Fibroblast of lung (primary cell): ENCODE measurements at places on chromosomes 16 and 17. TPM values are rescaled to one million over a fixed set of nuclear protein-coding genes. Genes with fewer than 3 reads are reported as not detected.

TMC5 gene
- not detected in 2 replicates for total RNA-seq

TAF1C gene
- 9.8 and 12.9 TPM in 2 replicates for total RNA-seq

ANKS4B gene
- total RNA-seq = not detected in 2 replicates

NKD1 gene
- total RNA-seq = under 0.01 TPM in 2 replicates

TOX3 gene
- total RNA-seq = not detected in 2 replicates

PRR11 gene
- 1.0 and 6.1 TPM in 2 replicates for total RNA-seq

PAQR4 gene
- 1.0 and 1.5 TPM in 2 replicates for total RNA-seq

SSTR5 gene
- total RNA-seq = not detected in 2 replicates

CRHR1 gene
- total RNA-seq = not detected in 2 replicates

ELAC2 gene
- total RNA-seq = 37.5 and 47.2 TPM in 2 replicates

C17orf78 gene
- total RNA-seq = not detected in 2 replicates

DNA sequence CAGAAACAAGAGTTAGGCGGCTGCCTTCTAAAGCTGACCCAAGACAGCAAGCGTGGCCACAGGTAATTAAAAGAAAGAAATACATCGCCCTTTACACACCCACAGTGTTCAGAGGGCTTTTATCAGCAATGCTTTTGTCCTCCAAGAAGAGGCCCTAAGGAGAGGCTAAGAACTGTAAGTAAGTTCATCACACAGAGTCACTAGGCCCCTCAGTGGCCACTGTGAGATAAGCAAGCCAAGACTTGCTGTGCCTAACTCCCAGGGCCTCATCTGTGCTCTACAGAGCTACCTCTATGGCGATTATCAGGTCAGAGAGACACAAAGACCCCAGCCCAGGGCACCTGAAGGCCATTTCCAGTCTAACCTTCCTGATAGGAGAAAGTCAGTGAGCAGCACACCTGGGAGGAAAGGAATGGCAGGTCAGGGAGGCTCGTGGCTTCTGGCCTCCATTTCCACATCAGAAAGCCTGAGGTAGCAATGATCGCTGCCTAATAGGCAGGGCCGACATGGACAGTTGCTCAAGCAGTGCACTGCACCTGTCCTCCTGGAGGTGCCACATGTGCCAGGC, 545.2 kb upstream of the CDH11 start:
- DNase-seq = peak; percentile 25

- no peak for DNase-seq
These were observed 10.1 kb upstream of the COG1 start for GRCh38 chr17:73182616-73183310.

- no peak for DNase-seq
These were observed 137.2 kb downstream of the SNX29 start for GRCh38 chr16:12113523-12114345.

DNA sequence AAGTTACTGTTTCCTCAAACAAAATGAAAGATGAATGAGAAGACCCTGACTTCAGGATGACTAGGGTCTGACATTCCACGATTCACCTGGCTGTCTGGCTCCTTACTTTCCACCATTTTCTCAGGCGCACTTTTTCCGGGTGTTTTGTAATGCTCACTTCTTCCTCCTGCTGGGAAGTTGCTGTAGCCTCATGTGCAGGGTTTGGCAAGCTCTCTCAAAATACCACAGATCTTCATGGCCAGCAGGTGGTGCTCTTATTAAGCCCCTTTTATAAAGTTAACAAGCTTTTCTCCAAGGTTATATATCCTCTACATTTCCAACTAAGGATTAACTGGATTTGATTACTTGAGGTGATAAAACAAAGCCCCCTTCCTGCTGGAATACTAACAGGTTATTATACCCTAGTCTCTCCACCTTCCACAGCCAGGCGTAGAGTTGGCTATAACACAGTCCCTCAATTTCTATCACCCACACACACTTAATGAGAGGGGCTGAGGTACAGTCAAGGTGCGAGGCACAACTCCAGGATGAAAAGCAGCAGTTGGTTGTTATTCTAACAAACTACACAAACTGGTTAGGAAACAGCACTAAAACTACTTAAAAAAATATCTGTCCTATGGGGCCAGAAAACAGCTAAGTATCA, 45.4 kb downstream of the STH start:
- peak; percentile 95 for DNase-seq

DNA sequence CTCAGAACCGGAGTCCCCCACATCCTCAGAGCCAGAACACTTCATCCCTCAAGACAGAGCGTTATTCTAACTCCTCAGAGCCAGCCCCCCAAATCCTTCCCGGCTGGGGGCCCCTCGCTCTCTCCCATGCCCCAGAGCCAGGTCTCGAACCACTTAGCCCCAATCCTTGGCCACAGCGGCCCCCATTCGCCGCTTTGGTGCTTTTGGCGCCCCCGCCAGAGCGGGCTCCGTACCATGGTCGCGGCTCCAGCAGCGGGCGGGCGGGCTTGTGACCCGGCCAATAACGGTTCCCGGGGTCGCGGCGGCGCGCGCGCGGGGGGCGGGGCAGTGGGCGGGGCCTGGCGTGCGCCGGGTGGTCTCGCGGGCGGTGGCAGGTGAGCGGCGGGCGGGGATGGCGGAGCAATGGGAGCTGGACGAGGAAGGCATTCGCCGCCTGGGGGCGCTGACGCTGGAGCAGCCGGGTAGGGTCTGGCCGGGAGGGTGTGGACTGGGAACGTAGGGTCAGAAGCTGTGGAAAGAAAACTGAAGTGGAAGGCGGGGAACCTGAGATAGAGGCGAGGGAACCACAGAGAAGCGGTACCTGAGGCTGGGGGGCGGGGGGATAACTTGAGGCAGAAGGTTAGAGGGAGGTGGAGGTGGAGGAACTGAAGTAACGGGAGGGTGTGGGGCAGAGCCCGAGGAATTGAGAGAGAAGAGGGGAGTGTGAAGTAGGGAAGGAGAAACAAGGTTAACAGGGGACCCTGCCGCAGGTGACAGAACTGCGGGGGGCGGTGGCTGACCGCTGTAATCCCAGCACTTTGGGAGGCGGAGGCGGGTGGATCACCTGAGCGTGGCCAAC, at the start of the genes KCTD19 and LRRC36:
TSS of gene KCTD19 (minus strand) at position 270 of the 838 bp plus-strand sequence. CDS start at position 236, 34 bp downstream.
TSS of gene LRRC36 (plus strand) at position 344 of the 838 bp plus-strand sequence. CDS start at position 392, 48 bp downstream.
- peak; percentile 24 for DNase-seq

DNA sequence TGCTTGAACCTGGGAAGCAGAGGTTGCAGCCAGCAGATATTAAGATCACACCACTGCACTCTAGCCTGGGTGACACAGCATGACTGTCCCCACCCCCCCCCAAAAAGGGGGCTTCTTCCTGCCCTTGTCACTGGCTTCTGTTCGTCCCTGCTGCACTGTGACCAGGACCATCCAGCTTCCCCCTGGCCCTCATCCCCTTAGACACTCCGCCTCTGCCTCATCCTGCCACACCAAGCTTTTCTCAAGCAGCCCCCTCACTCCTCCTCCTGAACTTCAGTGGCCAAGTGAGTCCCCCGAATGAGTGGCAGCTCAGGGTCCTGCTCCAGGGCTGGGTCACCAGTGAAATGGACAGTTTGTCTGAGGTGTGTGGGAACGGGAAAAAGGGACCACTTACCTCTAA, 177.3 kb downstream of the CPPED1 start:
- DNase-seq = no peak

- no peak for DNase-seq
These were observed 16.0 kb downstream of the TRIM25 start for GRCh38 chr17:56897646-56898424.

- peak; percentile 91 for DNase-seq
These were observed 64.3 kb downstream of the PGS1 start for GRCh38 chr17:78442648-78443218.

DNA sequence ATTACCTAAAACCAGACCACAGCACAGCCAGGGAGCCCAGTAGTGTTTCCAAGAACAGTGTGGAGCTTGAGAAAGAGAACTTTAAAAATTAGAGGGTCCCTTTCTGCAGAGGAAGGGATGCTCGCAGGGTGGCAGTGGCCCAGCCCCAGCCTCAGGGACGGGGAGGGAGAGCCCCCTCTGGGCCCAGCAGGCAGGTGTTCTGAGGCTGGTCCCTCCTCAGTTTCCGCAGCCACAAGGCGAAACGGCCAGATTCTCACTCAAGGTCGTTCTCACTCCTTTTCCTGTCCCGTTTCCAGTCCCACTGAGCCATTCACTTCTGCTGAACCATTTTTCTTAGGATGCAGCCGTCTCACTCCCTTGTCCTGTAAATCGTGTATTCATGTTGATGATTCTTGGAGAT, 20.0 kb downstream of the CIBAR2 start:
- DNase-seq = no peak

DNA sequence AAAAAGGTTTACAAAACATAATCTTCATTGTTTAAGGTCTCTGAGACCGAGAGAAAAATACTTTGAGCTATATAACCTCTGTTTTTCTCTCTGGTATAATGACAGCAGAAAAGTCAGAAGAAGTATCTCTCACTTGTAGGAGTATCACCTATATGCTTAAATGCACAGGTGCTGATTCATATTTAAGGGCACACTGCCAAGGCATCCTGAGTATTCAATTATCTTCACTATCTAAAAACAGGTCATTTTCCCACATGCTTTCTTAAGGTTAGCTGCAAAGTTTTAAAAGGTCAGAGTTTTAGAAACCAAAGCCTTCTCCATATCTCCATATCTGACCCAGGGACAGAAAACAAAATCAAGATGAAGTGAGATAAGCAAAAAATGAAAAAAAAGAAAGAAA, 99.3 kb upstream of the C17orf78 start:
- DNase-seq = peak; percentile 28

DNA sequence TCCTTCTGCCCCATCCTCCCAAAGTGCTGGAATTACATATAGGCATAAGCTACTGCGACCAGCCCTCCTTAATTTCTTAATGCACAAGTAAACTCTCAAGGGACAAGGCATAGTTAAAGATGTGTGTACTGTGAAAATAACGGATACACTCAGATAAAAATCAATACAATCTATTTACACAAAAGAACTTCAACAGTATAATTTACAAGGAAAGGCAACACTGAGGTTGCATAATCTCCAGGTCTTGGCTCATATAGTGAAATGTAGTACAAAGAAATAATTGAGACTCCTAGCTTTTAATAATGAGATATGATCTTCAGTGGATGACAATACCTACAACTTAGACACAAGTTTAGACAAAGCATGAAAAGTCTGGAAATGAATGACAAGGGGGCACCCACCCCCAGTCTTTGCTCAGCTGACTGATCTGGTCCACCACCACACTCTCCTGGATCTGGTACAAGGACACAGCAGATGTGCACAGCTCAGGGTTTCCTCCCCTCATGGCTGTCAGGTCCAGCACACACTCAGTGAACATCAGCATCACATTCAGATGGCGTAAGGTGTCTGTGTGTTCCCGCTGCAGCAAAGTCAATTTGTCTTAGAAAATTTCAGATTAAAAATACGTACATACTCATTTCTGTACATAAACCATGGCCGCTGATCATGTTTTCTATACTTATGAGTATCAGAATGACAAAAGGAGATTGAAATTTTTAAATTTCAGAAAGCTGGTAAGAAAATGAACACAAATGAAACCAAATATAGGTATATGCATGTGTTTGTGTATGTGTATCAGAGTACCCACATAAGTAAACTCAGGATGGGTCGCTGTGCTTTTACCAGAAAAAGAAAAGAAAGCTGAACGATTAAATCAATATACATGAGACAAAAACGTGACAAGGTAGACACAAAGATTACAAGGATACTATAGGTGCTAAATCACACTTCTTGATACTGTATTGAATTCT, 33.7 kb upstream of the ALDH3A1 start:
- DNase-seq = no peak

DNA sequence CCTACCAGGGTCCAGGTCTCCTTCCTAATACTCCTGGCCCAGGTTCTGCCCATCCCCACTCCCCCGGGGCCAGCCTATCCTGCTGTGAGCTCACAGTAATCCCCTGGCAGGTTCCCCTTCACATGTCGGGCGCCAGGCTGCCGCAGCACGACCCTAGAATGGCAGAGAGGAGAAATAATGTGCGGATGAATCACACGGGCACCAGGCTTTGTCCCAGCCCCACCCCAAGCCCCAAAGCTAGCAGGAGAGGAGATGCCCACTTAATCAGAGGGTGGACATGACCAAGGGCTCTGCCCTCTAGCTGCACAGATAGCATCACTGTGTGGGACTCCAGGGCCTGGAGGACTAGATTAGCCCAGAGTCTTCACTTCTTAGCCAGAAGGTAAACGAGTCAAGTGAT, 39.5 kb downstream of the ST3GAL2 start:
- DNase-seq = no peak

- no peak for DNase-seq
These were observed 170.2 kb upstream of the GOT2 start for GRCh38 chr16:58904291-58904690.

- no peak for DNase-seq
These were observed 123.6 kb upstream of the CDC42EP4 start for GRCh38 chr17:73435412-73435811.

DNA sequence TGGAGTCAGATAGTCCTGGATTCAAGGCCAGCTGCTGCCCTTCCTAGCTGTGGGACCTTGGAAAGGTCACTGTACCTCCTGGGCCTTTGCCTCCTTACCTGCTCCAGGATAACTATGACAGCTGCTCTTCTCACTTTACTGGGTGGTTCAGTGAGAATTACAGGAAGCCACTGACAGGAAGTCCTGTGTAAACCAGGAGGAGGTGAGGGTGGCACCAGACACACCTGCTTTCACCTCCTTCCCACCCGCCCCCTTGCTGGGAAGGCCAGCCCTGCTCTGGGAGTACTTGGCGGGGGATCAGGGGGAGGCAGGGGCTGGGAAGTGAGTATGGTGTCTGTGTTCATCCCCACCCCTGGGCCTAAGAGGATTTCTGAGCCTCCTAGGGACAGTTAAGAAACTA, 42.6 kb downstream of the CPNE2 start:
- DNase-seq = no peak

DNA sequence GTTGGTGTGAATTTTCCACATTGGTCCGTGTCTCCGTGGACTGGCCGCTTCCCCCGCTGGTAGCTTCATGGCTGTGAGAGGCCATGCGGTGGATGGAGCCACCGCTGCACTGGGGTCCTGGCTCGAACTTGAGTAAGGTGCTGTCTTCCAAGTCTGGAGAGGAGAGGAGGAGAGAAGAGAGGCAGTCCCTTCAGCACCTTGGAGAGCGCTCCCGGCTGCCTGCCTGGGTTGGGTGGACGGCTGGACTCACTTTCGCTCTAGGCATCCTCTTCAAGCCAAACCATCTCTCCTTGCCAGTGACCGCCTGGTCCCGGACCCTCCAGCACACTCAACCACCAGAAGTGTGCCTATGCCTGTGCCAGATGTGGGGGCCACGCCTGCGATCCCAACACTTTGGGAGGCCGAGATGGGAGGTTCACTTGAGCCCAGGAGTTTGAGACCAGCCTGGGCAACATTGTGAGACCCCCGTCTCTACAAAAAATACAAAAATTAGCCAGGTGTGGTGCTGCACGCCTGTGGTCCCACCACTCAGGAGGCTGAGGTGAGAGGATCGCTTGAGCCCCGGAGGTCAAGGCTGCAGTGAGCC, 6.2 kb downstream of the JPH3 start:
- DNase-seq = peak; percentile 40

GRCh38 chr17:73914536-73915274, 270.5 kb upstream of the SDK2 start:
- no peak for DNase-seq
